ENCODE measurements at places on chromosomes 2 and 18.

DNA sequence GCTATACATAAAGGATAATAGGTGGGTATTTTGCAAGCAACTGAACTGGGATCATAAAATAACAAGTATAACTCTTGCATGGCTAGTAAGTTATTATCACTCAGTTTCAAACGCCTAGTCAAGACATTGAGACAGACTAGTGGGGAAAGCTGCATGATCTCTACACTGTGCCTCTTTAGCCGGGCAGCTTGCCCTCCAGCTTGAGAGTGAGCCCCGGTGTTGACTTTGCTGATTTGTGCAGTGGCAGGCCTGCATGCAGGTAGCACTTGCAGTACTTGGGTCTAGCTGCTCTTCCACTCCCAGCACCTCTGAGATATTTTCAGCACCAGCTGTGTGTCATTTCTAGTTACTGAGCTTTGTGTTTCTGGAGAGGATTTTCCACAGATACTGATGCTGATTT is 118.8 kb upstream of the DAPL1 start:
- no peak for DNase-seq

DNA sequence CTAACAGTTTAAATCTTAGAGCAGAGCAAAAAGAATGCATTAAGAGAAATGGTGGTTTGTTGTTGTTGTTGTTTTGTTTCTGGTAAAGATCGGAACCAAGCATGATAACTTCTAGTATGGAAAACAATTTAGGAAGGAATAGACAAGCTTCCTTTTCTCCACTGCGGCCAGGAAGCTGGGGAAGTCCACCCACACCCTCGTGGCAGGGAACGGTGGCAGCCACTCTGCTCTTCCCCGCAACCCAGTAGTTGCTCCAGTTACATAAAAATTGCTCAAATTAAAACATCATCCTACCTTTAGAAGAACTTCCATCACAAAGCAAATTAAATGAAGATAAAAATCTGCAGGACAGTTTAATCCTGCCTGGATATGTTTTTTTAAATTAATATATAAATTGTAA is 113.0 kb downstream of the RBMS1 start:
- no peak for DNase-seq

- DNase-seq: no peak
Measured at GRCh38 chr2:215652388-215652787, 216.5 kb upstream of the FN1 start.

GRCh38 chr2:216283038-216283900 is 89.0 kb downstream of the MARCHF4 start:
- DNase-seq: no peak

GRCh38 chr2:36002941-36003340 is 352.6 kb upstream of the CRIM1 start:
- no peak for DNase-seq

DNA sequence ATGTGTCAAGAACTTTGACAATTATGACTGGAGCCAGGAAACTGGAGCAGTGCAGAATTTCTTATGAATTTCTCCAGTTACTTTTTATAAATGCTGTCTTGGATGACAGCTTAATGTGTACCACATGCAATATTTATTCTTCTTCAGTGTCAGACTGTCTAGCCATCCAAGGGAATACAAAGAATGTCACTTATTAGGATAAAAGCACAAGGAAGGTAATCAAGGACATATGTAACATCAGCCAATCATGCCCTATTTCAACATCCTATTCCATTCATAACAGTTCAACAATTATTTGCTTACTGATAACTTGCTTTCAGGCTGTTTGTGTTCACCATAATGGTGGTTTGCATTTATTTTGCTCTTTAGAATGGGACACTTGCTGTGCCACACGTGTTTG is 139.8 kb downstream of the OLA1 start:
- DNase-seq: no peak

DNA sequence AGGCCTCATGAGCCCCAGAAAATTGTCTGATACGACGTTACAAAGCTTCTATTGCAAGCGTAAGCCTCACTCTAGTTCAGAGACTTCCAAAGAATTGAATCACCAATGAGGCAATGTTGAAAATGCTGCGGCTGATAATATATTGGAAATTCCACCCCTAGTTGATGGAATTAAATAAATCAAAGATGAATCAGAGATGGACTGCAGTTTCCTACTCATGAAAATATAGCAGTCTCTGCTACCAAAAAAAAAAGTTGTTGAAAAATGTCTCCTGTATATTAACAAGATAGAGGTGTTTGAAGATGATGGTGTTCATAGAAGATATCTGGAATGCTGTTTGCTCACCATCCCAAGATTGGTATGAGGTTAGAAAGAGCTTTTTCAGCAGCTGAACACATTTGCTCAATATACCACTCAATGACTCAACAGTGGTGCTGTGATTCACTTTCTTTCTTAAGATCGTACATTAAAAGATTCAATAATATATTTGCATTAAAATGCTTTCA is 99.8 kb upstream of the ARHGAP28 start:
- DNase-seq: no peak

DNA sequence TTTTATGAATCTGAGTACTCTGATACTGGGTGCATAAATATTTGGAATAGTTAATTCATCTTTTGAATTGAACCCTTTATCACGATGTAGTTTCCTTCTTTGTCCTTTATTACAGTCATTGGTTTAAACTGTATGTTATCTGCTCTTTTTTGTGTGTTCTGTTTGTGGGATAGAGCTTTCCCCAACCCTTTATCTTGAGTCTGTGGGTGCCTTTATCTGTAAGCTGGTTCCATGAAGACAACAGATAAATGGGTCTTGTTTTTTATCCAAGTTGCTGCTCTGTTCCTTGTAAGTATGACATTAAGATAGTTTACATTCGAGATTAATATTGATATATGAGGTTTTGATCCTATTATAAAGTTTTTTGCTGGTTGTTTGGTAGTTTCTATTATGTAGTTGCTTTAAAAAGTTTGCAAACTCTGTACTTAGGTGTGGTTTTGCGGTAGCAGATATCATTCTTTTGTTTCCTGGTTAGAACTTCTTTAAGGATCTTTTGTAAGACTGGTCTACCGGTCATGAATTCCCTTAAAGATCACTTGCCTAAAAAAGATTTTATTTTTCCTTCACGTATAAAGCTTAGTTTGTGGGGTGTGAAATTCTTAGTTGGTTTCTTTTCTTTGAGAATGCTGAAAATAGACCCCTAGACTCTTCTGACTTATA is 1451.3 kb upstream of the SLC39A10 start:
- DNase-seq: no peak

DNA sequence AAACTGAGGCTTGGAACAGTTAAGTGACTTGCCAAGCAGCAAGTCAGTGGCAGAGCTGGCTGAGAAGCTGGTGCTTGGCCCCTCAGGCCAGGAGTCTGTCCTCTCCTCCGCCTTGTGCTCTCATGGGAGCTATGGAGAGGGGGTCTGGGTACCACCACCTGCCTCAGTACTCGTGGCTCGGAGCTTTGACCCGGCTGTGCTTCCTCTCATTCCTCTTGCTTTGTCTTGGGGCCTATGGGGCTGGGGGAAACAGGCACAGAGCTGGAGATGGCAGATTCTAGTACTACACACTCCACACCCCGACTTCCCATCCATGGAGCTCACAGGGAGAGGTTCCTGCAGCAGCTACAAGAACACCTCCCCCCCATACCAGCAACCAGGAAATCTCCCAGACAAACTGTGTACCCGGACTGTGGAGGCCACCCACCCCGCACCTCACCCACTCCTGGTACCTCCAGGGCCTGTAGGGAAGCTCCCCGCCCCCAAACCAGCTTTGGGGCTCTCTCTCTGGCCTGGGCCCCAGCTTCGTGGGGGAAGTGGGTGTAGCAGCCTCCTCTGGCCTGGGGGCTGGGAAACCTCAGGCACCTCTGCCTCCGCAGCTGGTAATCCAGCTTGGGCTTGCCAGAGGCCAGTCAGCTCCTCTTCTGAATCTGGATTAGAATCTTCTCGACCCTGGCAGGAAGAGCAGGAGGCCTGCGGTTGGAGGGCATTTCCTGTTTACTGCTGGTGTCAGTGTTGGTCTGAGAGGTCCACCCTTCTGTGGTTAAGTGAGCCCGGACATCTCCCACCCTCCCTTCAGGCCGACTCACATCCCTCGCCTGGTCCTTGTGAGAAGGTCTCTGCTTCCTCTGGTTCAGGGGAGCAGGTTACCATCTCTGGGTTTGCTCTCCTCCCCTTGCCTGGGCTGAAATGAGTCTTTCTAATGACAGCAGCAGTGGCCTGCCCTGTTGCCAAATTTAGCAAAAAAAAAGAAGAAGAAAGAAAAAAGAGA is 22.3 kb upstream of the RHOB start:
- DNase-seq: no peak

DNA sequence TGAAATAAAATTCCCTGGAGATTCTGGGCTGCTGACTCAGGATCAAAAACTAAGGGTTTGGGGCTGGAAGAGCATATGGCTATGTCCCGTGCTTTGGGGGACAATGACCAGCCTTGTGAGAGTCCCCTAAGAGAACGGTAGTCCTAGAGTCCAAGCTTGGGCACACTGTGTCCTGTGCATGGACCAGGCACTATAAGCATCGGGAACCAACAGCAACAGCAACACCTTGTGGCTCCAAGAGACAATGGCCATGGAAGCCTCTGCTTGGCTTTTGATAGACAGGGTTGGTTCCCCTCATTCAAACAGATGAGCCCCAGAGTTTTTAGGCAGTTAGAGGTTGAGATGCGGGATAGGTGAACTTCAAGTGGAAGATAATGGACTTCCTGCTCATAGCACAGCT is 294.4 kb upstream of the CHAC2 start:
- DNase-seq: no peak

- DNase-seq: no peak
Measured at GRCh38 chr2:126986631-126987187, 88.0 kb downstream of the TEX51 start.

DNA sequence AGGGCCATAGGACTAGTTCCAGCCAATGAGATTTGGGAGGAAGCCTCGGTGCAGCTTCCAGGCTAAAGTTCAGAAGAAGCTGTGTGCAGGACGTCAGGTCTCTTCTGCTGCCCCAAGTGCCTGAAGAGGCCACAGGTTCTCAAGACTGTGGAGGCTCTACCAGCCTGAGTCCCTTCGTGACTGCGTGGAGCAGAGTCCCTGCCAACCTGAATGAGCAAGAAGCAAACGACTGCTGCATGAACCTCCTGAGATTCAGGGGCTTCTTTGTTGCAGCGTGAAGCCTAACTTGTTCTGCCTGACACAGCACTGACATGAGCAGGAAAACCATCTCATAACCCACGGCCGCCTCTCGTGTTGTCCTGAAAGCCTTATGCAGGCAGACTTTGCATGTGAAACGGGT is 39.7 kb downstream of the TWIST2 start:
- no peak for DNase-seq

DNA sequence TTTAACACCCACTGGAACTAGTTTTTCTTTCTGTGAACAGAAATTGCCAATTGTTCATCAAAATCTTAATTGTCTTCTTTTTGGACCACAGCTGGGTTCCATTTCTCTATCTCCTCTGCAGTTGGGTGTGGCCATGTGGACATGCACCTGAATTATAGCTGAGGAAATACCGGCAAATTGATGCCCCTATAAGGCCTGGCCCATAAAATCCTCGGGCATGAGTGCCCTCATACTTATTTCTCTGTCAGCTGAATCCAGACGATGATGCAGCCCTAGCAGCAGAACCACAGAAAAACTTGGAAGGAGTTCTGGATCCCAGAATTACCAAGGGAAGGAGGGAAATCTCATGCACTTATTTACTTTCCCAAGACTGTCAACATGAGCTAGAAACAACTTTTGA is 249.0 kb downstream of the CYRIA start:
- DNase-seq: no peak

GRCh38 chr18:51383711-51384110 is 186.2 kb upstream of the MEX3C start:
- no peak for DNase-seq

- DNase-seq: no peak
Measured at GRCh38 chr2:88196490-88197087, 26.4 kb downstream of the THNSL2 start.

- DNase-seq: no peak
Measured at GRCh38 chr18:49880661-49881060, 67.3 kb upstream of the ACAA2 start.

- DNase-seq: no peak
Measured at GRCh38 chr2:19675856-19676460, 225.8 kb downstream of the TTC32 start.

- DNase-seq: no peak
Measured at GRCh38 chr2:24971286-24971535, 544 bp downstream of the DNAJC27 start.

DNA sequence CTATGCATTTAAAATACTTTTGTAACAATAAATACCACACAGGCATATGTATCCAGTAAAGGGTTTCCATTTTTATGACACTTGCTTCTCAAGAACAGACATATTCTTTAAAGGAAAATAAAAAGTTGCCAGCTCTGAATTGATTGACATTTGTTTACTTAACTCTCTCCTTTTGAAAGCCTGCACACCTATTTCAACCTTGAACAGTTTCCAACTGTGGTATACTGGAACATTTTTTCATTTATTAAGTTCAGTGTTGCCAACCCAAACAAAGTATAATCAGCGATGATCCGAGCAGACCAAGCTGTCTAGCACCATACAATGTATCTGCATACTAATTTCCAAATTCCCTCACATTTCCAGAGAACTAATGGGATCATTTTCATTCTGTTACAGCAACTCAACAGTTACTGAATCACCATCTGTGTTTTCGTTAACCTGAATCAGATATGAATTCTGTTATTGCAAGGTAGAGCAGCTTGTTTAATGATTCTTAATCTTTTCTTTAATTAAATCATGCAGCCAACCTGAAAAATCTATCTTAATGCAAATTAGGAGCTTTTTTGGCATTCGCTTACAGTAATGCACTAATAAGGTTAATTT is 725.5 kb upstream of the ZEB2 start:
- no peak for DNase-seq

DNA sequence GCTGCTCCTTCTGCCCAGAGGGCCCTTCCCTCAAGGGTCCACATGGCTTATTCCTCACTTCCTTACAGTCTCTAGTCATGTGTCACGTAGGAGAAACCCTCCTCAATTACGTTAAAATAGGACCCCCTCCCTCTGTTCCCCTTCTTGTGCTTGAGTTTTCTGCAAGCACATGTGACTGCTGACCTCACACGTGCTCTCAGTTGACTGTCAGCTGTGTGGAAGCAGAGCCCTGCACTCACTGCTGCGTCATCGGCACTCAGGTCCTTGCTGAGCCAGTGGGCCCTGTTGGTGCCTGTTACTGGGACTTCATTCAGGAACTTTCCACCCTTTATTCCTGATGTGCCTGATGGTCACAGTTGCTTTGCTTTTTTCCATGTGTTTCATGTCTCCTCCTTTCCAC is 11.1 kb downstream of the ATG16L1 start:
- DNase-seq: no peak
